ENCODE measurements at places on chromosomes 6 and 20.

DNA sequence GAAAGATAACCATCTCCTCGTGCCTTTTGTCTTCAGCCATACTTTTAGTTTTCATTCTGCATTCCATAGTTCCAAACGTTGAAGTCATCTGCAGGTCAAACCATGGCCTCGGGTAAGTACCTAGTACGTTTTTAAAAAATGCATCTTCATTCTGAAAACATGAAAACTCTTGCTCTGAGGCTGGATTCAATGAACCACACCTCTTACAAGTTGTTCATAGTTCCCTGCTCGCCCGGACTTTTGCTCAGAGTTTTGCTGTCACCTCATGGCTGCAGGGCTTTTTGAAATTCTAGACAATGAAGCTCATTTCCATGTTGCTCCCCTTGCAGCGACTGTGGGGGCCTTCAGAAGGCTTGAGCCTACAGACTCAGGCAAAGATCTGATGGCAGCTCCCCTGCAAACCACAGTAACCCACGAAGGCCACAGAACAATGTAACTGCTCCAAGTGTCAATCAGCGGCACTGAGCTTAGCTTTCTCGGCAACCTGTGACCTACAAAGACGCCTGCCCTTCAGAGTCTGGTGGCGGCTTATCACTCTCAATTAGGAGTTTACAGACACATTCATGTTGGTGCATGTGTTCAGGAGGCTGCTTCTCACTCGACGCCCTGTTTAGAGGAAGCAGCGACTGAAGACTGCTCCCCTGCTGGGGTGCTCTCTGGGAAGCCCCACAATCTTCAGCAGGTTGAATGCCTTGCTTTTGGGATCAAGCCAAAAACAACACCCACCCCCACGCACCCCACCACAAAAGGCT, 61.2 kb downstream of the FOXC1 start:
- no peak for DNase-seq

GRCh38 chr6:70686548-70687133, 19.0 kb downstream of the SMAP1 start:
- DNase-seq = no peak

- DNase-seq = no peak
Observed at GRCh38 chr20:44936510-44936909, 23.7 kb downstream of the TOMM34 start.

- no peak for DNase-seq
Observed at GRCh38 chr20:8432435-8433148, 300.5 kb downstream of the PLCB1 start.

DNA sequence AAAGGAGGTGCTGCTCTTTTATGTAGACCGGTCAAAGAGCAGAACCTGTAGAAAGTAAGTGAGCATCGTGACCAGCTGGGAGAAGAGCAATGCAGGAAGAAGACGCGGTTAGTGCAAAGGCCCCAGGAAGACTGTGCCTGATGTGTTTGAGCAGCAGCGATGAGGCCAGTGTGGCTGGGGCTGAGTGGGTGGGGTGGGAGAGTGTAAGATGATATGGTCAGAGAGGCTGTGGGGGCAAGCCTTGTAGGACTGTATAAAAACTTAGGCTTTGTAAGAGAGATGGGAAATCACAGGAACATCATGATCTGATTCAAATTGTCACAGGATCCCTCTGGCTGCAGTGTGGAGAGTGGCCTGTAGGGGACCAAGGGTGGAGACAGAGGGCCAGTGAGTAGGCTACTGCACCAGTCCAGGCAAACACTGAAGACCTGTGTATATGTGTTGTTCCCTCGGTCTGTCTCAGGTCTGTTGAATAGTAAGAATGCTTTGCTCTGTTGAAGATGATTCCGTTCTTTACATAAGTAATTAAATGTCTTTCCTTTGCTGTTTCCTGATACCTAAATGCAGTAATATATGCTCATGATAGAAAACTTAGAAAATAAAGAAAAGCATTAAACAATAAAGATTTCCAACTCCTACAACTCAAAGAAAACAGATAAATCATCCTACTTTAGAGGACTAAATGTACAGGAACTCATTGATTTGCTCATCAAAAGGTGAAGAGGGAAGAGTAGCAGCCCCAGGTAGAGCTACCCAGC, 23.6 kb upstream of the WFDC2 start:
- DNase-seq = peak; percentile 57

DNA sequence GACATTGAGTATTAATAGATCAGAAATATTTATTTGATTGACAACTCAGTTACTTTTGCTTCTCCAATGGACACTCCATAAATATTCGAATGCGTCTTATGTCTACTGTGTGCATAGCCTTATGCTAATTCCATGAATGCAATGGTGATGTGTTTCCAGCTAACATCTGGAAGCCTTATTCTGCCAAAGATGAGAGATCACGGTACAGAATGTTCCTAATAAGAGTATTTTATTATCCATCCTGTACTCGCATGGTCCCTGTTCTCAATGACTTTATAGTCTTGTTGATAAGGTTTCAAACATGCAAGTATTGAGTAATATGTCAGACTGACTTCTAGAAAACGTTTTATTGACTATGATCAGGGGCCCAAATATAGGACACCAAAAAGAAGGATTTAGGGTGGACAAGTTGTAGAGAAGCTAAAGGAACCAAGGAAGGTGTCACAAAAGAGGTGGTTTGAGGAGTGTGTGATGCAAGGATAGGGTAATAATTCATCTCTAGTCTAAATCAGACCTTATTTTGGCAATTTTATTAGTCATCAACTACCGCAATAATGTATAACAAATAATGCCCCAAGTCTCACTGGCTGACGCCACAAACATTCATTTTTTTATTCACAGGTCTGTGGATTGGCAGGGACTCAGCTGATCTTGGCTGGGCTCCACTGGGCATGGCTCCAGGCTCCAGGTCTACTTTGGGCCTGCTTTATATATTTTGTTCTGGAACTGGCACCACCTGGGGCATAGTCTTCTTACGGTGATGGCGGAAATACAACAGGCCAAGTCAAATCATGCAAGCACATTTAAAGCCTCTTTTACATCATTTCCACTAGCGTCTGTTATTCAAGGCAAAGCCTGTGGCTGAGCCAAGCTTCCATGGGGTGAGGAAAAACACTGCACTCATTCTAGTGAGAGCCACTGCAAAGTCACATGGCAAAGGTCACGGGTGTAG, 24.5 kb upstream of the CD83 start:
- no peak for DNase-seq

DNA sequence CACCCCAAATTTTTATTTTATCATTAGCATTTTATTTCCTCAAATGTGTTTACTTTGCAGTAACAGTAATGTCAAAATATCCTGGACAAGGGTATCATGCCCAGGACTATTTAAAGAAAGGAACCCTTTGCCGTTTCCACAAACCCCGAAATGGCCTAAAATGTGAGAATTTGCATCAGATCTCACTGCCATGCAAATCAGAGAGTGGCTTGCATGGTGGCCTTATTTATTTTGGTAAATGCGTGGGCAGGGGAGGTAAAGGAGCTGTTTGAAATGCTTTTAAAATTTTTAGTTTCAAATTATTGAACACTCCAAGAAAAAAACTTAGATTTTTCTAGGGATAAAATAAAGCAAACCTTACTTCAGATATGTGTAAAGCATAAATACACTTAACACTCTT, 43.8 kb downstream of the ADAT2 start:
- DNase-seq = no peak

DNA sequence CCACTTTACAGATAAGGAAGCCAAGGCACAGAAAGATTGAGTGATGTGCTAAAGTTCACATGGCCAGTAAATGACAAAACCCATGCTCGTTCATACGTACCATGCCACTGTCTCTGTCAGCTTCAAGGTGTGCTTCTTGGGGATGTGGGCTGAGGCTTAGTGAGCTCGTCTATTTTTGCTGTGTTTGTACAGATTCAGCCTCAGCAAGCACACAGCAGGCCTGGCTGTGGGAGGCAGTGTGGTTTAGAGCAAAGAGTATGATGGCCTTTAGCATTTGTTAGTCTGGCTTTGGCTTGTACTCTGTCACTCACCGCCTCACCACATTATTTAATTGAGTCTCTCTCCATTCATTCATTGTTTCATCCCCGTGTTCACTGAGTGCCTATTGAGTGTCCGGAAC, 55.3 kb downstream of the BMP6 start:
- no peak for DNase-seq

DNA sequence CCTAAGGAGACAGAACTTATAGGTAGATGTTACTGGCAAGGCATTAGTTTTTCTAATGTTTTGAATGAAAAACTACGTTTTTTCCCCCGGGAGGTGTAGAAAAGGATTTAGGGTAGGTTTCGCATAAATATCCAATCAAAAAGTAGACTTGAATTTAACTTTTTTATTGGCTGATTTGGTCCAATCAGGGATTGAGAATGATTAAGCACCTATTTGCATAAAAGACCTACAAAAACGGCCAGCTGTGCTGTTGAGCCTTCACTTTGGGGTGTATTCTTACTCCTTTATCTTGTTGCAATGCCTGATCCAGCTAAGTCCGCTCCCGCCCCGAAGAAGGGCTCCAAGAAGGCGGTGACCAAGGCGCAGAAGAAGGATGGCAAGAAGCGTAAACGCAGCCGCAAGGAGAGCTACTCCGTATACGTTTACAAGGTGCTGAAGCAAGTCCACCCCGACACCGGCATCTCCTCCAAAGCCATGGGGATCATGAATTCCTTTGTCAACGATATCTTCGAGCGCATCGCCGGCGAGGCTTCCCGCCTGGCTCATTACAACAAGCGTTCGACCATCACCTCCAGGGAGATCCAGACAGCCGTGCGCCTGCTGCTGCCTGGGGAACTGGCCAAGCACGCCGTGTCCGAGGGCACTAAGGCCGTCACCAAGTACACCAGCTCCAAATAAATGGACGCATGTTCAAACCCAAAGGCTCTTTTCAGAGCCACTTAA, 113.5 kb upstream of the BTN3A2 start:
- peak; percentile 88 for DNase-seq

DNA sequence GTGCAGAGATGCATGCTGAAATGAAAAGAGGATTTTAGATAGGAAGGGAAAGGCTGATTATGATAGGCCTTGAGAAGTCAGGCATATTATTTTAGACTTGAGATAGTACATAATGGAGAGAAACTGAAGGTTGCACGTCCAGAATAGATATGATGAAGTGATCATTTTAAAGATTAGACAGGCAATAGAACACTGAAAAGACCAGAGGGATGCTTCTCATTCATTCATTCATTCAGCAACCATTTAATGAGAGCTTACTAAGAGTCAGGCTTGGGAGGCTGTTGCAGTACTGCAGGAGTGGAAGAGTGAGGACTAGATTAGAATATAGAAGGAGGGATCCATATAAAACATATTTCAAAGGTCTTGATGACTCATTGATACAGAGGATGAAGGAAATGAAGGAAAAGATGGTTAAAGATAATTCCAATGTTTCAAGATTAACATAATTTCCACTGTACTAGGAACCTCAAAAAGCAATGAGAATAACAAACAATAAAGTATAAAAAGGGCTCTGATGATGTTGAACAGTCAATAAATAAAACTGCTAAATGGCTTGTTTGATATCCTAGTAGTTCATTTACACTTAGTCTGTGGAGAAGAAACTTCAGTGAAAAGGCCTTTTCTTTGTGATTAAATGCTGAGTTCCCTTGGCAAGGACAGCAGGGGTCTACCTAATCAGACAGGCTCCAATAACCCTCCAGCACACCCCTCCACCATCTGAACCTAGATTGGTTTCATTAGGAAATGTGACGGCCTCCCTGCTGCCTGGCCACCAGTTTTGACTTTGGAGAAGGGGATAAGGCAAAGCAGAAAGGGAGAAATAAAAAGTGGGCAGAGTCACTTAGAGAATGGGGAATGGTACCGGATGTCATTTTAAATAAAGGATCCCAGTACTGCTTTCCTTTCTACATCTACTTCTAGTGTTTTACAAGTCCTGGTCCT, 5.3 kb upstream of the FBXO9 start:
- DNase-seq = no peak

DNA sequence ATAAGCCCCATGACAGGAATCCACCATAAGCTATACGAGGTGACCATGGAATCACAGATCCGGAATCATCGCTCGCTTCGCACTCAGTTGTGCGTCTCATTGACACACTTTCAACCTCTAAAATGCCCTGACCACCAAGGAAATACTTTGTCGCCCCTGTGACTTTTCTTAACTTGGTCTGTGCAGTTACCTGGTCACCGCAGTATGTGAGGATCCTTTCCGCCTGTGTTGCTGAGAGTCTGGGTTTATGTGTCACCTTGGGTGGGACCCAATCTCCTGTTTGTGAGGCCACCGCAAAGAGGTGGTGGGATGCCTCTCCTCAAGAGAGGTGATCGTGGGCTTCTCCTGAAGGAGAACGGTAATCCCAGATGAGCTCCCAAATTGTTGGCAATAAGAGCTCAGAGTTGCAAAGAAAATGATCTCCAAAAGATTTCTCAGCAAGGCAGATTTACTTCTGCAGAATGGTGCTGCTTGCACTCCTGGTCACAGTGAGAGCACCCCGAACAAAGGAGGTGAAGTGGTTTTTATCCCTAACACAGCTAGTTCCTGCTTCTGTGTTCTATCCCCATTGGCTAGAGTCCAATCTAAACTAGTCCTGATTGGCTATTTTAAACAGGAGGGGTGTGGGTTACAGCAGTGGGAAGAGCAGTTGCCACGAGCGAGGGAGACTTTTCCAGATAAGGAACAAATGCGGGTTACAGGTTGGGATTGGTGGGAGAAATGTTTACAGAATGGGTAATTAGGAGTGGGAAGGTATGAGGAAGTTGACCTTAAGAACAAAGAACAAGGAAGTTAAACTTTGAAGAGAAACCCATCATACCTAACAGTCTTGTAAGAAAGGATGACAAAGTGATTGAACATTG, 9.1 kb upstream of the ZNFX1 start:
- no peak for DNase-seq
